NCI-H774 (cell line): ENCODE measurements at places on chromosomes 6 and 20.

- DNase-seq: no peak
These were observed 2.5 kb upstream of the CASS4 start for GRCh38 chr20:56409521-56409920.

DNA sequence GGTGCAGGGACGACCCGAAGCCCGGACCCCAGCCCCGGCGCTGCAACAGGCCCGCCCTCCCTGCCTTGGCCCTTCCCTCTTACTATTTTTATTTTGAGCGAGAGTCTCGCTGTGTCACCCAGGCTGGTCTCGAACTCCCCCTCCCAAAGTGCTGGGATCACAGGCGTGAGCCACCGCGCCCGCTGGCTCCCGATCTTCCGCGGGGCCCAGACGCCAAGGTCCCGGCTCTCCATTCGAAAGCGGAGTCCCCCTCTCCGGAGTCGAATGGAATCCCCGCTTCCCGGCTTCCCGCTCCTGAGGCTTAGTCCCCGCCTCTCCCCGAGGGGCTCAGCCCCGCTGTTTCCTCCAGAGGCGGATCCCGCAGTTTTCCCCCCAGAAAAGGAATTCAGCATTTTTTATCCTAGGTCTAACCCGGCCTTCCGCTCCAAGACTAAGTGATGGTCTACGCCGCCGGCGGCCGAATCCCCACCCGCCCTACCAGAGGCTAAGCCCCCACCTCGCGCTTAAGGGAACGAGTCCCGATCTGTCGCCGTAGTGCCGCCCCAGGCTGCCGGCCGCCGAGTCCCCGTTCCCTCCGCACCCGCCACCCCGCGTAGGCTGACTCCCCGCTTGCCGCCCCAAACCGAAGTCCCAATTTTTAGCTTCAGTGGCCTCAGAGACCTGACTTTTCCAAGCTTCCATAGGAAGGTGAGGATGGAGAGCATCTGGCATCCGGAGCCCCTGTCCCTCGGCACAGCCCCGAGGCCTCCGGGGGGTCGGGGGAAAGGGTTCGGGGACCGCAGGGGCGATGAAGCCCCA lies 11.5 kb upstream of the TMC2 start:
- DNase-seq: peak; percentile 30

DNA sequence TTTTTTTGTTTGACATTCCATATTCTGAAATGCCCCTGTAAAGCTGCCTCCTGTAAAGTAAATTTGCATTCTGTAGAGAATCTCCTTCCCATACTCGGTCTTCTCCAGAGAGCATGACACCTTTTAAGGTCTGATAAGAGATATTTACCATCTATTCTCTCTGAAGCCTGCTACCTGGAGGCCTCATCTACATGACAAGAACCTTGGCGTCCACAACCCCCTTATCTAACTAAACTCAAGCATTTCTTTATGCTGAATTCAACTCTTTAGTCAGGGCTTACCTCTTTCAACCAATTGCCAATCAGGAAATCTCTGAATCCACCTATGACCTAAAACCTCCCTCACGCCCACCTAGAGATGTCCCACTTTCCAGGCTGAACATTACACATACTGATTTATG lies 51.6 kb downstream of the FAM184A start:
- no peak for DNase-seq

- no peak for DNase-seq
These were observed at the start of gene RIPOR2 for GRCh38 chr6:24935366-24936152. TSS of gene RIPOR2 (minus strand) at chr6:24935960. CDS start at chr6:24935898, 62 bp downstream.

- no peak for DNase-seq
These were observed 90.3 kb downstream of the BCAS1 start for GRCh38 chr20:53980031-53980465.
